Hippocampal formation (tissue), 2 donors: ENCODE measurements at places on chromosomes 6 and 20.

DNA sequence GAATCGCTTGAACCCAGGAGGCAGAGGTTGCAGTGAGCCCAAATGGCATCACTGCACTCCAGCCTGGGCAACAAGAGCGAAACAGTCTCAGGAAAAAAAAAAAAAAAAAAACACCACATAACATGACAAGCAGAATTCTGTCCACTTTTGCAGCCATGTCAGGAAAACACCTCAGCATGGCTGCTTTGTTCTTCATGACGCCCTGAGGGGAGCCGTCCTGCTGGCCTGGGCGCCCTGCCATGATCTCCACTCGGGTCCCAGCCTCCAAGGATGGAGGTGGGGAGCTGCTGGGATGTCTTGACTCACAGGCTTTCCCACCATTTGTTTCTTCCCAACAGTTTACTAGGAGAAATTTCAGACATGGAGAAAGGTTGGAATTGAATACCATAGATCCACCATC, 42.2 kb downstream of the SNX9 start:
- no peak for DNase-seq

GRCh38 chr20:48075591-48076174, 290.4 kb upstream of the SULF2 start:
- no peak for DNase-seq

DNA sequence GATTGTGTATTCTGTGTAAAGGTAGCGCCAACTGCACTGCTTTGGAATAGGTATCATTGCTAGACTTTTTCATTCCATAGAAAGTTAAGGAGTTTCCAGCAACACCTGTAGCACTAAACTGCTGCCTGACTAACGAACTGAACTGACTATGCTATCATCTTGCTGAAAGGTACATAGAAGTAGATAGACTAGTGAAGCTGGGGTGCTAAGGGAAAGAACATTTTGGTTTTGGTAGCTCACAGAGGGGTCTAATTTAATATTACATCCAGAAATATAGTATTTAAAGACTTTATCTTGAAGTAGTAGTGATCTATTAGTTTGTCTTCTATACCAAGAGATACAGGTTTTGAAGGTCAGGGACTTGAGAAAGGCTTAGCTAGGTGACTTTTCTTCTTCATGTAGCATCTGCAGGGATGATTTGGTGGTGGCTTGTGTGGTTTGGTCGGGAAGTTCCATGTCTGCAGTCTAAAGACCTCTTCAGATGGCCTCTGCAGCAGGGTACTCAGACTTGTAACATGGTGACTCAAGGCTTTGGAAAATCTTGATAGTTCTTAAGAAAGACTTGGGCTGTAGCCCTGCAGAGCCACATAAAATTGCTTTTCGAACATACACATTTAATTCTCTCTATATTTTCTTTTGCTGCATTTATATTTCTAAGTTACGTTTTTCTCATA, 10.2 kb downstream of the SENP6 start:
- no peak for DNase-seq

GRCh38 chr6:51529240-51529639, 558.2 kb downstream of the PKHD1 start:
- no peak for DNase-seq

DNA sequence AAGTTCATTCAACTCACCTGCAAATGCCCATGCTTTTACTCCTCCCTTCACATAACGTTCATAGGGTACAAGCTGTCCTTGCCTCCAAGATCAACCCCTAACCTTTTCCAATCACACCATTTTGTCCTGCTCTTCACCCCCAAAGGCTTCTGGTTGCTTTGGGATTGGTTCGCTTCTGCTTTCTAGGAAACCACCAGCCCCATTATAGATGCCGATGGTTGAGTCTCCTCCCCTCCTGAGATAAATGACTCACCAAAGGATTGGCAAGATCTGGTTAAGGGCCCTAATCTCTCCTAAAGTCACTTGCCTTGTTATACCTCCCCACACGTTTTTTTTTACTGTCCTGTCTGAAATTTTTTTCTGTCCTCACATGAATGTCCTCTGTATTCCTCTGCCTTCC, 311.4 kb downstream of the HACE1 start:
- no peak for DNase-seq

- DNase-seq, result no peak
These were observed 145.8 kb downstream of the PACRG start for GRCh38 chr6:162873537-162873936.

GRCh38 chr6:128712898-128713297, 170.0 kb upstream of the LAMA2 start:
- DNase-seq, result no peak

DNA sequence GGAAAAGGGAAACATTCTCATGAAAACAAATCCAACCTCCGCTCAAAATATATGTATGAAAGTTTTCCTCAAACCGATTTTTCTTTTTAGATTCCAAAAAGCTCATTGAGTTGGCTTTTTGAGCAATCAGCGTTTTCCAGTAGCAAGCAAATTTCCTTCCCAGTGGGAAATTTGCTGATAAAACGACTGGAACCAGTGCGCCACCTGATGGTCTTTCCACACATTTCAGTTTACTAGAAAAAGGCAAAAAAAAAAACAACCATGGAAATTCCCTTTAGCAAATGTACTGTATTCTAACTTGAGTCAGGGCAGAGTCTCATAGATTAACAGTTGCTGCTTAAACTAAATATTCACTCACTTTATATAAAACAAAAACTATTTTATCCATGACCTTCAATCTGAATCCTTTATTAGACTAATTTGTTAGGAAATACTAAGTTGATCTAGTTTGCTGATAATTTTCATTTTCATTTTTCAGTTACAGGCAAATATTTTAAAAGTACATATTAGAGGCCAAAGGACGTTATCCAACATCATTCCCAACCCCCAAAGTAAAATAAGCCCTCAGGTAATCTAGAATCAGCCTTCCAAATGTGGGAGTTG, 271.5 kb downstream of the FOXA2 start:
- no peak for DNase-seq
